Right renal pelvis (tissue), 4 donors: ENCODE measurements at places on chromosomes 2 and 18. TPM values are rescaled to one million over a fixed set of nuclear protein-coding genes. Genes with fewer than 3 reads are reported as not detected.

- DNase-seq, result no peak
These were observed 425 bp downstream of the ASB3 start for GRCh38 chr2:53786352-53786704.

- no peak for DNase-seq
These were observed 1.3 kb downstream of the STK39 start for GRCh38 chr2:168246072-168246482.

DNA sequence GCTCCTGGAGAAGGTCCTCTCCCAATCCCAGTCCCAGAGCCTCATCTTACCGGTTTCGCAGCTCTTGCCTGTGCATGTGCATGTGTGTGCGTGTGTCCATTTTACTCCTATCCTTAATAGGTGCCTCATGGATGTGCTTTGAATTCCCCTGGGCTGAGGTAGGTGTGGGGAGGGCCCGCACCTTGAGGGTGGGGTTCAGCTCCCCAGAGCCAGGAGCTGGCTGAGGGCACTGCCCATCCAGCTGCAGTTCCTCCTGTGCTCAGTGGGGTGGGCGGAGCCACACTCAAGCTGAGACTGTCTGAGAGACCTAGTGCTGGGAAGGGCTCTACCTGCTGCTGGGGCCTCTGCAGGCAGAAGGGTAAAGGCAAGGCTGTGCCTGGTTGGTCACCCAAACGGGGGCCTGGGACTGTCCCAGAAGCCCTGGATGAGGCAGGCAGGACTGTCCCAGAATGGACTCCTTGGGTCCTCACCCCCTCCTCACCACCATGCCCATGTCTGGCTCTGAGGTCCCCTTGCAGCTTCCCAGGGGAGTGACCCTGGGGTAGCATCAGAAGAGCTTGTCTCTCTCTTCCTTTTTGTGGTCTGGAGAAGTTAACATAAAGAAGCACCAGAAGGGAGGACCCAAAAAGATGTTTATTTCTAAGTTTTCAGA is 8.9 kb downstream of the GDF7 start:
- DNase-seq, result no peak

- no peak for DNase-seq
These were observed 134.6 kb downstream of the CYP26B1 start for GRCh38 chr2:72012886-72013574.

DNA sequence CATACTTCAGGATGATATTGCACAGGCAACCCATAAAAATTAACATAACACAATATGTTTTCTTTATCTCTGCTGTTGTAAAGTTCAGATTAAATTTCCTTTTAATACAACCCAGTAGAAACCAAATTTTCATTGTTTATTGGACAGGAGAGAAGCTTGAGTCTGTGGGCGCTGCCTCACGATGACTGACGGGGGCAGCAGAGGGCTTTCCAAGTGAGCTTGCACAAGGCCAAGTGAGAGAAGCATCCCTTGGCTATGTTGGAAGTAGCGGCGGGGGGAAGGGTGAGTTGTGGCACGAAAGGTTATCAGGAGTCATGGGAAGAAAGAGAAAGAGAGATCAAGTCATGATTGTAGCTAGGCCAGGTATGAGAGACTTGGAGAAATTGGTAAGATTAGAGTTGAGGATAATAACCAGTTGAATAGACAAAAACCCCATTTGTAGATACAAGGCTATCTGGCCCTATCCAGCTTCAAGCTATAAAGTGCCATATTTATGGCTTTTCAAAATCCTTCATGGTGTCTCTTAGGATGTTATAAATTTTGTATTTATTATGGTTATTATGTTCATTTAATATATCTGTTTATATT is 413.7 kb upstream of the FAM98A start:
- peak; percentile 64 for DNase-seq

GRCh38 chr18:61948281-61948741 is 55.5 kb upstream of the RNF152 start:
- DNase-seq, result no peak

GRCh38 chr2:40734797-40735196 is 282.9 kb upstream of the SLC8A1 start:
- no peak for DNase-seq

GRCh38 chr2:7896940-7897487 is 784.8 kb upstream of the ID2 start:
- no peak for DNase-seq

GRCh38 chr18:5107988-5108387 is 89.1 kb downstream of the AKAIN1 start:
- no peak for DNase-seq

DNA sequence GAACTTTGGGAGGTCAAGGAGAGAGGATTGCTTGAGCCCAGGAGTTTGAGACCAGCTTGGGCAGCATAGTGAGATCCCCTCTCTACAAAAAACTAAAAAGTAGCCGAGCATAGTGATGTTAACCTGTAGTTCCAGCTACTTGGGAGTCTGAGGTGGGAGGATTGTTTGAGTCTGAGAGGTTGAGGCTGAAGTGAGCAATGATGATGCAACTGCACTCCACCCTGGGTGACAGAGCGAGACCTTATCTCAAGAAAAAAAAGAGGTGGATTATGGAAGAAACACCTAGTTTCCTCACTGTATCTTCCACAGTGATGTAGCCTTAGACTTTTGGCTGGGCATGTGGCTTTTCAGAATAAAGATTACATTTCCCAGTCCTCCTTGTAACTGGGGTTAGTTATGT is 237.2 kb upstream of the SPRED2 start:
- no peak for DNase-seq

DNA sequence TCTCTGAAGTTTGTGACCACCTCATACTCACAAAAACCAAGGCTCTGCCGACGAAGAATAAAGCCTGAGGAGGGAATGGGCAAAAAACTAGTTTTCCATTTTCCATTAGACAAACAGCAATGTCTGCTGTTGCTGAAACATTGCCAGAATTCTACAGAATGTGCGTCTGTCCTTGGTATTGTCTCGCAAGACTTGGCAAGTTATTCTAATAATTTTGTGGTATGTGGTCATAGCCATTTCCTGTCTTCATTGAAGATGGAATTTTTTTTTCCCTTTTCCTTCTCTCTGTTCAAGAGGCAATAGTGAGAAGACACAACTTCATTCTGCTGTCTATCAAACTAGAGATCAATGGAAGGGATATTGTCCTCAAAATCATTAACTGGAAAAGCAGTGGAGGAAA is 296.1 kb downstream of the RND3 start:
- DNase-seq, result no peak

GRCh38 chr2:103785432-103785831 is 1023.6 kb downstream of the TMEM182 start:
- DNase-seq, result no peak

DNA sequence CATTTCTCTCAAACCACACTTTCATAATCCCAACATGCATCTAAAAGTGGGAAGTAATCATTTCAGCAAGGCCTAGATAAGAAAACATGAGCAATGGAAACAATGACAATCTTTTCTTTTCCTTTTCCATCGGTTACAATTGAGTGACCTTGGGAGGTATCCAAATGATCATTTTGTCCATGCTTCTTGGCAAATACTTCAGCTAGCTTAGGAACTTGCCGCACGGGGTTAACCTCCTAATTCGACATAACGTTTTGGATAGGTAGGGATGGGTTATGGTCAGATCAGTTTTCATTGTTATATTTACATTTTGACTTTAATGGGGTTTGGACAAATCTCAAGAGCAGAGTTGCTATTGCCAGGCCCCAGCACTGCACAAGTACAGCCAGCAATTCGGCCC is 4.6 kb upstream of the PTPRM start:
- DNase-seq, result no peak

DNA sequence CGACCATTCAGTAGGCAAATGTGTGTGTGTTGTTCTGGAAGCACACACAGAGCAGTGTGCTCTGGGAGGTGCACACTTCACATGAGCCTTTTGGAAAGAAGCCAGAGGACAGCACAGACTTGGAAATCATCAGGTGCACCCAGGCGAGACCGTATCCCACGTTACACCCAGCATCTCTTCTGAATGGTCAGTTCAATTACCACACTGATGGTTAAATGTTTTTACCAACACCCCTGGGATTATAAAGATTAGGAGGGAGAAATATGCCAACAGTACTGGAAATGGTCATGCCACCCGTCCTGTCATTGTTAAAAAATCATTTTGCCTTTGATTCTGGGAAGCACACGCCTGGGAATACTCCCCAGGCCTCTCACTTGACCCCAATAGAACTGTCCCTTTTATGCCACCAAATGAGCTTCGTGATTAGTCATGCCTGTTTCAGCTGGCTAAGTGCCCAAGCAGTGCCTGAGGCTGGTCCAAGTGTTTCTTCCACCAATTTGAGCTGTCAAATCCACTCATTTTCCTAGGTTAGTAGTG is 183.7 kb downstream of the NRP2 start:
- no peak for DNase-seq

GRCh38 chr2:39099870-39100728 is 20.8 kb downstream of the SOS1 start:
- DNase-seq, result no peak

DNA sequence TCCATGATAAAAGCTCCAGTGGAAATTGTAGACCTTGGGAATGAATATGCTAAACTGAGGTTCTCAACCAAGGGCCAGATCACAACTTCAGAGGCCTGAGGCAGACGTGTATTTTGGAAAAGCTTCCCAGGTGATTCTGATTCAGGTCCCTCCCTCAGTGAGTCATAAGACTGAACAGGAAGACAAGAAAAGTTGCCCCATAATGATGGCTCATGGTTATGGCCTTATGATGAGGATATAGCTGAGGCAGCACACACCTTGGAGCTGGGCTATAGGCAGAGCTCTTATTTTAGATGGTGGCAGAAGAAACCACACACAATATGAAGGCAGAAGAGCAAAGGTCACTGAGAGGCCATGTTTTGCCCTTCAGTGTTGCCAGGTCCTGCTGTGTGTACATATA is 9.6 kb downstream of the ANTXR1 start:
- no peak for DNase-seq

DNA sequence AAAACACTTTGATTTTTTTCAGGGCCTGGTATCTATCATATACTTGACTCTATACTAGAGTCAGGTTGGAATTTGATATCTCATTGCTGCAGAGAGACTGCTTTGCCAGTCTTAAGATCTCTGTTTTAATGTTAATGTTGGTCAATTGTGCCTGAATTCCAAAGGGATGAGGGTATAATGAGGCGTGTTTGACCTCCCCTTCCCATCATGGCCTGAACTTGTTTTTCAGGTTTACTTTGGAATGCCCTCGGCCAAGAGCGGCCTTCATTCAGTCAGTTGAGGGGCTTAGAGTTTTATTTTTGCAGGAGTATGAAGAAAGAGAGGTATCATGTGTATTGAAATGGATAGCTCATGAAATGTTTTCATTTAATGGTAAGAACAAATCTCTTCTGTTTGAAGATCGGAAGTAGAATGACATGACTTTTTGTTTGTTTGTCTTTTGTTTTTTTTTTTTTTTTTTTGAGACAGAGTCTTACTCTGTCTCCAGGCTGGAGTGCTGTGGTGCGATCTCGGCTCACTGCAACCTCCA is 119.0 kb downstream of the KIAA1328 start:
- no peak for DNase-seq

GRCh38 chr2:177983183-177983788 is 89.3 kb downstream of the PDE11A start:
- peak; percentile 16 for DNase-seq

GRCh38 chr2:111035830-111036441 is 84.8 kb upstream of the BCL2L11 start:
- DNase-seq, result no peak

- no peak for DNase-seq
These were observed 451.4 kb downstream of the TMX3 start for GRCh38 chr18:68263481-68263880.

DNA sequence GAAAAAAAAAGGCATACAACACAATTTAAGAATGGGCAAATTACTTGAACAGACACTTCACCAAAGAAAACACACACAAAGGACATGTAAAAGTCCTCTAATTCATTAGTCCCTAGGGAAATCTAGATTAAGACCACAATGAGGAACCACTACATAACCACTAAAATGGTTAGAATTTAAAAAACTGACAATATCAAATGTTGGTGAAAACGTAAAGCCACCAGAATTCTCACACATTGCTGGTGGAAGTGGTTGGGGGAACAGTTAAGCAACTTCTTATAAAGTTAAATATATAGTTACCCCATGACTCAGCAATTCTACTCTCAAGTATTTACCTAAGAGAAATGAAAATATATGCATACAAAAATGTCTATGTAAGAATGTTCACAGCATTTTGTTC is 11.8 kb downstream of the RTN4 start:
- no peak for DNase-seq

DNA sequence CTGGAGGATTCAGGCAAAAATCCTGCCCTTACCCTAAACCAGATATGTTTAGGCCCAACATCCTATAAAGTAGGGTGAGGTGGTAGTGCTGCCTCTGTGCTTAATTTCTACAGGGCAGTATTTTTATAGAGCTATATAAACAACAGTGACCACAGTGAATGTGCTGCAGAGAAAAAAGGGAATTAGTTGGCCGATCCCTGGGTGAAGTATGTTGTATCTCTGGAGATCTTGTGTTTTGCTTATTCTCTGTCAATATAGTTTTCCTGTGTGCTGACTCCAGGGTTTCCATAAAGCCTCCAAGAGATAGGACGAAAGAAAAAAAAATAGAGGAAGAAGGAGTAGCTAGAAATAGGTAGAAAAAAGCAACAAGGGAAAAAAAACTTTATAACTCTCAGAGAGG is 88.9 kb upstream of the THOC1 start:
- no peak for DNase-seq

DNA sequence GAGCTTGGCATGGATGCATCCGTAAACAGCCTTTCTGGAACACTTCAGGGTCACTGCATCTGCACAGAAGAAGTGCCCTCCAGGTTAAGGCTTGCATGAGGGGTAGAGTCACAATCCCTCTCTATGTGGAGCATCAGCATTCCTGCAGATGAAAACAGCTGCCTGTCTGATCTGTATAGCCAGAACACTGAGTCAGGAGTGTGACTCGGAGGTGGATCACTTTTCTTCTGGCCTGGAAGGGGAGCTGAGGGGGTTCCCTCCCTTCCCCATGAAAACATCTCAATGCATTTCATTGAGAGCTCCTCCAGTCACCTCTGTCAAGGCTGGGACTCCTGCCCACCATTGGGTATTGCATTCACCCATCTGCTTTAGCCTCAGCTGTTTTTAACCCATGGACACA is 72.5 kb upstream of the SERPINE2 start:
- DNase-seq, result no peak

- no peak for DNase-seq
These were observed 361.4 kb downstream of the LNPK start for GRCh38 chr2:175640655-175641054.

Gene TMEM163
- 2.4 TPM for polyA plus RNA-seq

Gene IL36B
- not detected for polyA plus RNA-seq

Gene CYRIA
- polyA plus RNA-seq, result 3.1 TPM

Gene TLX2
- polyA plus RNA-seq, result not detected
